Endothelial cell of coronary artery (primary cell): ENCODE measurements at places on chromosomes 7 and 10. TPM values are rescaled to one million over a fixed set of nuclear protein-coding genes. Genes with fewer than 3 reads are reported as not detected.

The TRPV5 gene
- total RNA-seq, result not detected in 2 replicates

The STOX1 gene
- total RNA-seq, result 0.09 TPM in 2 replicates

The ABCB4 gene
- under 0.01 and 0.09 TPM in 2 replicates for total RNA-seq

The TCAF2 gene
- total RNA-seq, result 5.2 and 12.4 TPM in 2 replicates

The CCDC7 gene
- total RNA-seq, result 5.8 and 12.5 TPM in 2 replicates

The TMEM225B gene
- total RNA-seq, result 0.19 TPM in 1 of 2 replicates, not detected in the other

The SCRN1 gene
- total RNA-seq, result 89.5 and 99.9 TPM in 2 replicates

The SYT15 gene
- 0.09 and 0.56 TPM in 2 replicates for total RNA-seq

The MMD2 gene
- not detected in 2 replicates for total RNA-seq

The COBL gene
- under 0.01 TPM in 1 of 2 replicates, not detected in the other for total RNA-seq

The FRMPD2 gene
- total RNA-seq, result under 0.01 TPM in 1 of 2 replicates, not detected in the other

The SPDYE2 gene
- total RNA-seq, result not detected in 2 replicates

The PNLIPRP3 gene
- not detected in 2 replicates for total RNA-seq

The PODXL gene
- 51.3 and 66.4 TPM in 2 replicates for total RNA-seq

The PLXNA4 gene
- total RNA-seq, result 0.75 and 18.4 TPM in 2 replicates

The VSTM2A gene
- not detected in 2 replicates for total RNA-seq

The PON2 gene
- 57.0 and 67.3 TPM in 2 replicates for total RNA-seq

The WDFY4 gene
- 1.1 and 6.3 TPM in 2 replicates for total RNA-seq

The DNAH11 gene
- total RNA-seq, result 0.63 and 3.3 TPM in 2 replicates

The CALCR gene
- total RNA-seq, result not detected in 2 replicates

The MALRD1 gene
- not detected in 2 replicates for total RNA-seq

The ELMO1 gene
- 38.6 and 45.1 TPM in 2 replicates for total RNA-seq

The ABCF2 gene
- total RNA-seq, result 59.9 and 72.9 TPM in 2 replicates

The CAV1 gene
- total RNA-seq, result 1,559 and 1,629 TPM in 2 replicates

The PNLIPRP1 gene
- not detected in 2 replicates for total RNA-seq

The CRHR2 gene
- total RNA-seq, result not detected in 2 replicates

The SLC18A3 gene
- under 0.01 TPM in 1 of 2 replicates, not detected in the other for total RNA-seq

The MSMB gene
- total RNA-seq, result 0.27 TPM in 1 of 2 replicates, not detected in the other

The TMEM72 gene
- not detected in 2 replicates for total RNA-seq

The EIF5AL1 gene
- 0.38 and 0.45 TPM in 2 replicates for total RNA-seq

The NOS3 gene
- 33.9 and 54.8 TPM in 2 replicates for total RNA-seq

The SH2D4B gene
- total RNA-seq, result 0.09 TPM in 2 replicates

The ZNF365 gene
- total RNA-seq, result 0.28 and 0.45 TPM in 2 replicates

The FOXI2 gene
- not detected in 2 replicates for total RNA-seq

The PON3 gene
- total RNA-seq, result 0.09 and 0.66 TPM in 2 replicates

The FKBP6 gene
- total RNA-seq, result not detected in 2 replicates

The TASOR2 gene
- total RNA-seq, result 47.9 and 72.0 TPM in 2 replicates

The RBM17 gene
- 51.0 and 61.2 TPM in 2 replicates for total RNA-seq

The HABP2 gene
- not detected in 2 replicates for total RNA-seq

The HTR5A gene
- not detected in 2 replicates for total RNA-seq

The TMEM213 gene
- total RNA-seq, result not detected in 2 replicates

The FAM13C gene
- total RNA-seq, result 0.54 and 0.66 TPM in 2 replicates

The CAPZA2 gene
- 199 and 239 TPM in 2 replicates for total RNA-seq

The ARPC1B gene
- 600 and 643 TPM in 2 replicates for total RNA-seq

The KAZALD1 gene
- 1.1 and 1.7 TPM in 2 replicates for total RNA-seq

The HGF gene
- 0.09 and 4.0 TPM in 2 replicates for total RNA-seq

The GPER1 gene
- total RNA-seq, result 0.75 and 0.99 TPM in 2 replicates

The WNT8B gene
- not detected in 2 replicates for total RNA-seq

The STEAP1 gene
- 8.5 and 10.8 TPM in 2 replicates for total RNA-seq

The AKR1E2 gene
- 7.1 and 16.5 TPM in 2 replicates for total RNA-seq

The CC2D2B gene
- 0.09 TPM in 1 of 2 replicates, not detected in the other for total RNA-seq

The RBP3 gene
- total RNA-seq, result not detected in 2 replicates
